Activated CD8-positive, alpha-beta T cell treated with anti-CD3 and anti-CD28 coated beads for 36 hours (primary cell): ENCODE measurements at places on chromosomes 5 and 9. TPM values are rescaled to one million over a fixed set of nuclear protein-coding genes. Genes with fewer than 3 reads are reported as not detected.

The CA9 gene
- total RNA-seq = 4.5 TPM

The SHC3 gene
- total RNA-seq = not detected

GRCh38 chr9:87406543-87407166 is 91.0 kb upstream of the DAPK1 start:
- no peak for DNase-seq
- no peak overlapping the region for H3K4me3 ChIP-seq
- H3K4me1 ChIP-seq = no peaks in the 10 kb centered on the region
- no peak overlapping the region for H3K27ac ChIP-seq

- peak overlapping the region; percentile 96 for H3K27ac ChIP-seq
- H3K4me1 ChIP-seq = peaks cover 44% of the 10 kb centered on the region
- DNase-seq = peak; percentile 58
- H3K4me3 ChIP-seq = peak overlapping the region; percentile 98
- peaks cover 22% of the 10 kb centered on the region for H3K36me3 ChIP-seq
Observed at GRCh38 chr9:127424676-127424999, 456 bp downstream of the ZNF79 start.

The LTC4S gene
- total RNA-seq = 1.3 TPM

DNA sequence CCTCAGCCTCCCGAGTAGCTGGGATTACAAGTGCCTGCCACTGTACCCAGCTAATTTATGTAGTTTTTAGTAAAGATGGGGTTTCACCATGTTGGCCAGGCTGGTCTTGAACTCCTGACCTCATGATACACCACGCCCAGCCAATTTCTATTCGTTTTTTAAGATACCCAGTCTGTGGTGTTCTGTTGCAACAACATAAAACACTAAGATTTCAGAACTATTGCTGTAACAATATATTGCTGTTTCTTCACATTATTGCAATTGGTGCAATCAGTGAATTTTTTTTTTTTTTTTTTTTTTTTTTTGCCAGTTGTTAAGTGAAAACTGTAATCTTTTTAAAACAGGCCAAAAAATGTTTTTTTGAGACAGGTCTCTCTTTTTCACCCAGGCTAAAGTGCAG is 9.9 kb downstream of the SRP19 start:
- DNase-seq = no peak
- H3K4me1 ChIP-seq = peaks cover 39% of the 10 kb centered on the region
- no peaks in the 10 kb centered on the region for H3K27me3 ChIP-seq
- H3K27ac ChIP-seq = no peak overlapping the region
- H3K4me3 ChIP-seq = no peak overlapping the region

DNA sequence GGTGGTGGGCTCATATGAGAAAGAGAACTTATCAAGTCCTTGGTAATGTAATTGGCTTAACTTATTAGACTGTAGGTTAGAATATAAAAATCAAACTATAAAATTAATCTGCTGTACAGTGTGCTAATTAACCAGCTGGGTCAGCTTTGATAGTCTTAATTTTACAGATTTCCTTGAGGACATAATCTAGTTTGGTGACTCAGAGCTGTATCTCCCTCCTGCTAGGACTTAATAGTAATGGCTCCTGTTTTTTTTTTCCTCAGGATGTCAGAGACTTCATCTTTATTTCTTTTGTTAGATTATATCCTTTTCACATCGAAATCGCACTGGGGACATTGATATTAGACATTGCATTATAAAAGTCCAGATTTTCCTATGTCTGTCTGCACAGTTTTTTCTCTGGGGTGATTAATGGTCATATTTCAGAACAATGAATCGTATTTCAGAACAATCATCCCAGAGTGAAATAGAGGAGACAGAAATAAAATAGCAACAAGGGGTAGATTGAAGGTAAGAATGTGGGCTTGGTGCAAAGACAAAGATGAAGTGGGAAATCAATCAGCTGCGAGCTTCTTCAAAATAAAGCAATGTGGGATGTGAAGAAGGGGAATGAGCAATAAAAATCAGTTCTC is 346.4 kb upstream of the RIOK2 start:
- no peak for DNase-seq
- H3K36me3 ChIP-seq = no peaks in the 10 kb centered on the region
- no peaks in the 10 kb centered on the region for H3K27me3 ChIP-seq
- H3K4me3 ChIP-seq = no peak overlapping the region
- H3K4me1 ChIP-seq = no peaks in the 10 kb centered on the region

The TEX48 gene
- total RNA-seq = not detected

DNA sequence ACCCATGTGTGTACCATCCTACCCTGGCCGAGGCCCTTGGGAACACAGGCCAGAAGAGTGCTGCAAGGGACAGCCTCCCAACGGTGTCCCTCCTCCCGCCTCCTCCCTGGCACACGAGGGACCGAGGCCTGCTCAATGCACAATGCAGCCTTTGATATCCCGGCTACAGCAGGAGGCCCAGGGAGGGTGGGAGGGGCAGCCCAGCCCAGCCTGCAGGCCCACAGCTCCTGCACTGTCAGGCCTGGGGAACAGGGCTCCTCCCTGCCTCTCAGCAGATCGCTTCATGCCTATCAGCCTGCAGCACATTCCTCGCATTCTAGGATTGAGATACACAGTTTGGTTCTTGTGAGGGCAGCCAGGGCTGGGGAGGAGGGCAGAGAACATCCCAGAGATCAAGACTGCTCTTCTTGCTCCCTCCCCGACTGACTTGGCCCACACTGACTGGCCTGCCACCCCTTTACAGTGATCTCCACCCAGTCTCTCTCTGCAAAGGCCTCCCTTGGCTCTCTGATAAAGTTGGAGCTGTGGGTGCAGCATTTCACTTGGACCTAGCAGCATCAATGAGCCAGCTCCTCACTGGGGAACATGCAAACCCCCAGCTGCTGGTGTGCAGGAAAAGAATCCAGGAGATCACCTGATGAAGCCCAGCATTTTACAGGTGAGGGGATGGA is at the start of gene SH3TC2:
SH3TC2 (minus strand) TSS at position 46 of the 671 bp plus-strand sequence; CDS start at position 6, 40 bp downstream.
- DNase-seq = no peak
- no peaks in the 10 kb centered on the region for H3K4me1 ChIP-seq
- H3K4me3 ChIP-seq = no peak within 1 kb of the TSS
- H3K36me3 ChIP-seq = no peaks in the 10 kb centered on the region
- H3K27ac ChIP-seq = no peak within 1 kb of the TSS

- peak; percentile 93 for DNase-seq
- H3K27me3 ChIP-seq = no peaks in the 10 kb centered on the region
- no peaks in the 10 kb centered on the region for H3K36me3 ChIP-seq
- H3K27ac ChIP-seq = peak overlapping the region; percentile 94
Observed at GRCh38 chr5:134526483-134527155, 1.1 kb downstream of the JADE2 start.

- no peak overlapping the region for H3K27ac ChIP-seq
- DNase-seq = no peak
- no peak overlapping the region for H3K4me3 ChIP-seq
- no peaks in the 10 kb centered on the region for H3K36me3 ChIP-seq
- no peaks in the 10 kb centered on the region for H3K27me3 ChIP-seq
- no peaks in the 10 kb centered on the region for H3K4me1 ChIP-seq
Observed at GRCh38 chr9:10235376-10235775, 377.4 kb downstream of the PTPRD start.

- peaks cover 69% of the 10 kb centered on the region for H3K4me1 ChIP-seq
- H3K36me3 ChIP-seq = peaks cover 51% of the 10 kb centered on the region
- H3K27me3 ChIP-seq = peaks cover 4% of the 10 kb centered on the region
- no peak overlapping the region for H3K27ac ChIP-seq
- H3K4me3 ChIP-seq = no peak overlapping the region
Observed at GRCh38 chr9:91418215-91418610, 5.4 kb downstream of the NFIL3 start.

GRCh38 chr5:178668579-178668978 is 41.7 kb upstream of the CLK4 start:
- H3K27me3 ChIP-seq = peaks cover 16% of the 10 kb centered on the region
- peaks cover 17% of the 10 kb centered on the region for H3K4me1 ChIP-seq
- H3K4me3 ChIP-seq = no peak overlapping the region
- no peak overlapping the region for H3K27ac ChIP-seq

GRCh38 chr9:21381448-21382339 is 3.5 kb downstream of the IFNA2 start:
- H3K4me3 ChIP-seq = peak overlapping the region; percentile 24
- peak; percentile 34 for DNase-seq
- H3K27me3 ChIP-seq = peaks cover 31% of the 10 kb centered on the region
- H3K36me3 ChIP-seq = no peaks in the 10 kb centered on the region
- H3K27ac ChIP-seq = no peak overlapping the region
- peaks cover 20% of the 10 kb centered on the region for H3K4me1 ChIP-seq

DNA sequence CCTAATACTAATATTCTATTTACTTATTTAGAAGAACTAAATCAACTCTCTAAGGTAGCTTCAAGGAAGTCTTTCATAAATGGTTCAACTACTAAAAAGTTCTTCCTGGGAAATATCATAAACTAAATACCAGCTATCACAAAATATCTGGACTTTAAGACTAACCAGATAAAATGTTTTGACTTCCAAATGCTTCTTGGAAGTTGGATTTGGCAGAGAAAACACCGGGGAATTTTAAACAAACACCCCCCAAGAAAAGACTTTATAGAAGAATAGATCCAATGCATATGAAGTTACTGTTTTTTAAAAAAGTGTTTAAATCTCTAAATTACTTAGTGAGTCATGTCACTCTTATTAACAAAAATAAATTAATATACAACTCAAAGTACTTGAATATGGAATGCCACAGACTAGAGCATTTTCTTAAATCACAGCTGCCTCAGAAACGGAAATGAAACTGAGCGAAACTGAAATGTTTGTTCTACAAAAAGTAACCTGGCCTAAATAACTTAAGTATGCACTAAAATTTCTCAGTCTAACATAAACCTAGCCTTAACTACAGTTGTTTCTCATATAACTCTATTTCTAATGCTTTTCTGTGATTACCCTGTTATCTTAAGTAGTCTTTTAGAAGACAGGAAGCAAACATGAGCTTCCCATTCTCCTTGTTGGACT is 6.8 kb downstream of the ABCA1 start:
- peaks cover 6% of the 10 kb centered on the region for H3K27me3 ChIP-seq
- H3K36me3 ChIP-seq = no peaks in the 10 kb centered on the region
- DNase-seq = no peak
- H3K4me3 ChIP-seq = no peak overlapping the region

The PCDHB10 gene
- not detected for total RNA-seq

DNA sequence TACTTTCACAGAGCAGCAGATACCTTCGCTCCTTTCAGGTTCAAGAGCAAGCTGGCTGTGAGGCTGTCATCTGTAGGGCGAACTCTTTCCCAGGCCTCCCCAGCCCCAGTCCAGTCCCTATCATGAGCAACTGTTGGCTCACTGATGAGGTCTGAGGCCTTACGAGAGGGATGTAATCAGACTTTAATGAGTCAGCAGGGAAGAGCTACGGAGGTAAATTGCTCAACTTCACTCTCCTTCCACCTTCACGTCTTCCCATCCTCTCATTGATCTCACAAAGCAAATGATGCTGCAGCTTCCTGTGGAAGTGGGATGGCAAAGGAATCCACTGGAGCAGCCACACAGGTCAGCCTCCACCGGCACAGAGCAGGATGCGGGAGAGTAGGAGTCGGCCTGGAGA is 130.7 kb upstream of the TBCA start:
- H3K4me3 ChIP-seq = no peak overlapping the region
- no peaks in the 10 kb centered on the region for H3K36me3 ChIP-seq
- H3K27me3 ChIP-seq = peaks cover 8% of the 10 kb centered on the region
- no peak for DNase-seq
- no peaks in the 10 kb centered on the region for H3K4me1 ChIP-seq

- peak overlapping the region; percentile 86 for H3K27ac ChIP-seq
- H3K27me3 ChIP-seq = no peaks in the 10 kb centered on the region
- DNase-seq = peak; percentile 76
- H3K4me1 ChIP-seq = peaks cover 55% of the 10 kb centered on the region
- peak overlapping the region; percentile 80 for H3K4me3 ChIP-seq
- peaks cover 3% of the 10 kb centered on the region for H3K36me3 ChIP-seq
Observed at GRCh38 chr9:36486933-36487481, 85.7 kb upstream of the MELK start.

DNA sequence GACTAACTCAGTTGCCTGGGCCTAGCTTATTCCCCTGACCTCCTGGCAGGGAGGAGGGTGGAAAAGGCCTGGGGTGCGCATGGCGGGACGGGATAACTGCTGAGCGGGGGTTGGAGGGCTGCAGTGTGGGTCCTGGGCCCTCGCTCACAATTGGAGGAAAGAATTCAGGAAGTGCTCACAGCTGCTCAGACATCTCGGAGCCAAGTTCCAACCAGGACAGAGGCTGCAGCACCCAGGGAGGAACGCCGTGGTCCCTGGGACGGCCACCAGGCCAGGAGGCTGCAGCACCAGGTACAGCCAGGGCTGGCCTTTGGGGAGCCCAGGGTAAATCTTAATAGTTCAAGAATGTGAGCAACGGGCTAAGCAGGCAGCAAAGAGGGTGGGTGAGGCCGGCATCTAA is at the start of gene SPAAR:
SPAAR (plus strand) TSS at position 217 of the 400 bp plus-strand sequence. CDS start 974 bp downstream, outside the sequence.
- peaks cover 47% of the 10 kb centered on the region for H3K4me1 ChIP-seq
- H3K4me3 ChIP-seq = no peak within 1 kb of the TSS
- DNase-seq = no peak
- no peaks in the 10 kb centered on the region for H3K36me3 ChIP-seq

- H3K4me3 ChIP-seq = no peak overlapping the region
- H3K27ac ChIP-seq = no peak overlapping the region
- no peaks in the 10 kb centered on the region for H3K4me1 ChIP-seq
- DNase-seq = no peak
- H3K36me3 ChIP-seq = no peaks in the 10 kb centered on the region
Observed at GRCh38 chr9:122780026-122780425, 8.7 kb upstream of the OR5C1 start.

- H3K27me3 ChIP-seq = no peaks in the 10 kb centered on the region
- DNase-seq = no peak
- H3K4me1 ChIP-seq = peaks cover 32% of the 10 kb centered on the region
- H3K27ac ChIP-seq = peak overlapping the region; percentile 16
Observed at GRCh38 chr9:78300209-78300608, 3.3 kb downstream of the PSAT1 start.

DNA sequence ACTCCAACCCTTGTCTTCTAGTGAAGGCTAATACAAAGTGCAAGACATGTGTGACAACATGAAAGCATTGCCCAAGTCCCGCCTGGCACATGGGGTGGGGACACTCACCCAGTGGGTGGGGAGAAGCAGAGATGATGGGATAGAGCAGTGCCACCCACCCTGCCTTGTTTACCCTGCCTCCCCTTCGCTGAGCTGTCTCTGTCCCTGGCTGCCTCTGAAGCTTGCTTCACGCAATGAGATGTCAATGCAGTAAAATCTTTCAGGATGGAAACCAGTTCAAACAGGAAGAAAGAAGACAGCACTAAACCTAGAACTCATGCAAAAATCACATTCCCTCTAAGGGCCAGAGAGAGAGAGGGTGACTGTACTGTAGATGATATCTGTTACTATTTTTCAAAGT is 148.0 kb downstream of the INSYN2B start:
- peak overlapping the region; percentile 25 for H3K27ac ChIP-seq
- H3K27me3 ChIP-seq = no peaks in the 10 kb centered on the region
- H3K4me3 ChIP-seq = no peak overlapping the region
- DNase-seq = no peak

The TRIM7 gene
- 1.1 TPM for total RNA-seq

GRCh38 chr5:102895234-102895633 is 140.1 kb downstream of the PAM start:
- no peaks in the 10 kb centered on the region for H3K27me3 ChIP-seq
- no peaks in the 10 kb centered on the region for H3K4me1 ChIP-seq
- no peak overlapping the region for H3K4me3 ChIP-seq
- H3K27ac ChIP-seq = no peak overlapping the region
- peaks cover 3% of the 10 kb centered on the region for H3K36me3 ChIP-seq
- no peak for DNase-seq
